ENCODE measurements at places on chromosomes 7 and 10. TPM values are rescaled to one million over a fixed set of nuclear protein-coding genes. Genes with fewer than 3 reads are reported as not detected.

DNA sequence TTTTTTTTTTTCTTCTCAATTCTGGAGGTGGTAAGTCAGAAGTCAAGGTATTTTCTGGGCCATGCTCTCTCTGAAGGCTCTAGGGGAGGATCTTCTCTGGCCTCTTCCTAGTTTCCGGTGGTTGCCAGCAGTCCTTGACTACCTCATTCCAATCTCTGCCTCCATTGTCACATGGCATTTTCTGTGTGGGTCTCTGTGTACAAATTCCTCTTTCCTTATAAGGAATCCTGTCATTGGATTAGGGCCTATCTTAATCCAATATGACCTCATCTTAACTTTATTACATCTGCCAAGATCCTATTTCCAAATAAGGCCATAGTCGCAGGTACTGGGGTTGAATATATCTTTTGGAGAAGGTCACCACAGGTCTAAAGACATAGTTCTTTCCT lies 129.3 kb upstream of the PRR15 start:
- DNase-seq = no peak

- no peak for DNase-seq
Measured at GRCh38 chr10:77197544-77197943, 440.1 kb downstream of the KCNMA1 start.

DNA sequence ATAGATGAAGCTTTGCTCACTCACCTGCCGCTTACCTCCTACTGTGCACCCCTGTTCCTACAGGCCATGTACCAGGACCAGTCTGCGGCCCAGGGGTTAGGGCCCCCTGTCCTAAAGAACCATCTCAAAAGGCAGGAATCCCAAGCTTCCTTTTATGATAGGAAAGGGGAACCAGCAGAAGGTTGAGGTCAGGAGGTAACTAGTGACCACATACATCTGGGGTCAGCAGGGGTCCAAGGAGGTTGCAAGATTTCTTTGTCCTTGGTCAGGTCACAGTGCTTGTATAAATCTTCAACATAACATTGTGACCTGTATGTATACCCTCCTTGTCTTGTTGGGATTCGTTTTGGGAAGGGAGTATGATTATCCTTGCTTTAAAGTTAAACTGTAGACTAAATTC lies 73.8 kb downstream of the OAT start:
- DNase-seq = no peak

The OPALIN gene
- not detected for total RNA-seq

DNA sequence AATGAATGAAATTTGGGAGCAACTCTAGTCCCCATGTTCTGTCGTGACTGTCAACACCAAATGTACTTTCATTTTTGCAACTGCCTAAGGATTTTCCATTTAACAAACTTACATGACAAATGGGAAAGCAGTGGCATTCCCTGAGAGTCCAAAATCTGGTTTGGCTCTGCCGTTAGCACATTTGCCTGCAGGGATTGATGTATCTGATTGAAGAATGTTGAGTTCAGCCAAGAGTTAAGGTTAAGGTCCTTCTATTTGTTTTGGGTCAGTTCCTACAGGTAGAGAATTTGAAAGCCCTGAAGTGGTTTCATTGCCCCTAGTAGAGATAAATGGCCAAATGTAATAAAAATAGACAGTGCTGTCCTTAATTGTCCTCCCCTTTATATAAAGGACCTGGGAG lies 406.5 kb upstream of the GALNT17 start:
- no peak for DNase-seq

- DNase-seq = no peak
Measured at GRCh38 chr7:46814516-46815250, 767.2 kb downstream of the TNS3 start.

The OR13A1 gene
- total RNA-seq = not detected
